ENCODE measurements at places on chromosomes 5 and 9.

- DNase-seq: no peak
Observed at GRCh38 chr5:18959535-18959934, 1028.5 kb downstream of the CDH18 start.

GRCh38 chr5:40551496-40552491 is 127.9 kb upstream of the PTGER4 start:
- no peak for DNase-seq

- no peak for DNase-seq
Observed at GRCh38 chr9:129458663-129459546, 162.0 kb downstream of the C9orf50 start.

DNA sequence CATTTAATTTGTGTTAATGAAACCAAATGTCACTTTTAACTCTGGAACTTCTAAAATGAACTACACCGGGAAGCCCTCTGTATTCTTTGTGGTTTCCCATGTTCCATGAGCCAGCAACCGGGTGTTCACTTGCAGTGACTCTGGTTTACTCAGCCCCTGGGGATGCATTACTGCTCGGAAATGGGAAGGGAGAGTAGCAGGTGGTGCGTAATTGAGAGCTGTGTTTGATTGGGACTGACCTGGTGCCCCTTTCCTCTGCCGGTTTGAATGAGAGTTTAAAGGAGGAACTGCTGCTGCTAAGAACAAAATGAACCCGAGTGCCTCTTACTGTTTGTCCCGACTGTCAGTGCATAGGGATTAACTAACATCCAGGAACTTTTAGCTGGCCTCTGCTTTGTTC is 100.1 kb upstream of the DHFR start:
- no peak for DNase-seq

GRCh38 chr5:15007646-15008045 is 136.1 kb upstream of the ANKH start:
- no peak for DNase-seq

- no peak for DNase-seq
Observed at GRCh38 chr5:140965905-140966292, 377 bp upstream of the PCDHAC2 start.

GRCh38 chr9:4009006-4009511 is 290.8 kb downstream of the GLIS3 start:
- no peak for DNase-seq

- DNase-seq: no peak
Observed at GRCh38 chr9:128642675-128643245, 13.9 kb downstream of the DYNC2I2 start.

DNA sequence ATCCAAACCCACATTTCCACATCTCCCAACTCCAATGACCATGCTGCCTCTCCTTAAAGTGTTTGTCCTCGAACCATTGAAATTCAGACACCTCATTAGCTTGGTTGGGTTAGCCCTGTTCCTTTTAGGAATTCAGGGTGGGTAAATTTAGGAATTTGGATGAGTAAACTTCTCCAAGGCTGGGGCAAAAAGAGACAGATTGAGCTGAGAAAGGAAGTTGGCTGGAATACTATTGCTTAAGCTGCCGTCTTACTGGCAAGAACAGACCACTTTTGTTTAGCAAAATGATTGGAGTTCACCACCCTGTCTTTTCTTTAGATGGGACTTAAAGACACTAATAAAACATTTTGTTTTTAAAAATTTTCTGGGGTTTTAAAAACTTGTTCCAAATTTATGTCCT is 143.6 kb upstream of the GDNF start:
- DNase-seq: no peak

DNA sequence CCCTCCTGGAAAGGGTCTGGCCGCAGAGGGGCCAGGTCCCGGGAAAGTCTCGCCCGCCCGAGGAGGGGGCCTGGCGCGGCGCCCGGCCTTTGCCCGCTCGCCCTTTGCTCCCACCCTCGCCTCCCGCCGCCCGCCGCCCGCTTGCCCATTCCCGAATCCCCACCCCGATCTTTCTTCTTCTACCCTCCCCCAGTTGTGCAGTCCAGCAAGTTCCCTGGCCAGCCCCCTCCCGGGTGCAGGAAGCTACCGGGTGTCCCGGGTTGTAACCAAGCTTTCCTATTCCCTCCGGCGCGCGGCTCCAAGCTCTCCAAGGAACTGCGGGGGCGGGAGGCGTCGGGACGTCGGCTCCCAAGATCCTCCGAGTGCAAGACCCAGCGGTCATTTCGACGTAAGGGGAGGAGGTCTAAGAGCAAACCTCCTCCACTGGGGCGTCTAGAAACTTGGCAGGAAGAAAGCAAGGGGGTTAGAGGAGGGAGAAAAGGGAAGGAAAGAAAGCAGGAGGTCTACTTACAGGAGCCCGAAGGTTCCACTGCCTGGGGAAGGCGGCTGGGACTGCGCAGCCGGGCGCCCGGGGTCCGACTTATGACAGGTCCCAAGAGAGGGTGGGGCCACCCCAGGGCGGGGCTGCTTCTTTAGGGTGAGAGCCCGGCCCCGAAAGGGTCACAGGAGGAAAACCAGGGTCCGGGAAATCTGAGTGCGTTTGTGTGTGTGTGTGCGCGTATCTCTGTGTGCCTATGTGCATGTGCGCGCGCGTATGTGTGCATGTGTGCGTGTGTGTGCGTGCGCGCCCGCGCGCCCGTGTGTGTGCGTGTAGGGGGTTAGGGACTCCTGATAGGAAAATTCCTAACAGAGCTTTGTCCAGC is at the start of gene PTGR1:
Gene PTGR1 (minus strand): TSS at position 556 of the 863 bp plus-strand sequence. CDS start 2,225 bp downstream, outside the sequence.
- DNase-seq: no peak

GRCh38 chr9:133729617-133730281 is 8.4 kb downstream of the SARDH start:
- no peak for DNase-seq

- DNase-seq: no peak
Observed at GRCh38 chr5:38069360-38069759, 189.0 kb upstream of the EGFLAM start.

DNA sequence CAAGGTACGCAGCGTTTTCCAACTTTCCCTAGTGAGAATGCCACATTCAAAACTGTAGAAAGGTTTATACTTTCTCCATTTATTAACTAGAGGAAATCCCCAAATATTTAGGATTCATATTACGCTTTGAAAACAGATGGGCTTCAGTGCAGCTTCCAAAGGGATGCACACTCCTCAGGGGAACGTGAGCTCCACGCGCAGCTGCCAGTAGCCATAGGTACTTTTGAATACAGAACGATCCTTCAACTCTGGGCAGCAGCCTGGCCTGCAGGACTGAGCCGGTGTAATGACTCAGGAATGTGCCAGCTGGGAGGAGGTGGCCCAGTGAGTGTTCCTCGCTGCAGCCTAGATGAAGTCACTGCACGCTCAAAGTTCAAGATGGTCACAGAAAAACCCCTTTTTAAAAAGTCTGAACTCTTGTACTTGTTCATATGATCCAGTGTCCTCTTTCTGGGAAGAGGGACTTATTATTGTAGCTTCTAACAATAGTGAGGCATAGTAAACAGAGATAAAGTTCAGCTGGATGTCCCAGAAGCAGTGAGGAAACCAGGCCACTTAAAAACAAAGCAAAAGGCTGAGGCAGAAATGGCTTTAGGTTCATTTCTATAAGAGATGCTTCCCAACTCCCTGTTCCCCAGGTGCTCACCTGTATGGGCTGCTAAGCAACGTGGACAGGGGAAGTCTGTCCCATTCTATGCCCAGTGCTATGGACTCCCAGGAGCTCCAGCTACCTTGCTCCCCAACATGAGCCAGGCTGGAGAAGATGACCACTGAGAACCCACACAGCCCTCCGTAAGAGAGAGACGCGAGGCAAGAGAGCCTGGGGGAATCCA is 130.0 kb downstream of the LHFPL2 start:
- DNase-seq: no peak

DNA sequence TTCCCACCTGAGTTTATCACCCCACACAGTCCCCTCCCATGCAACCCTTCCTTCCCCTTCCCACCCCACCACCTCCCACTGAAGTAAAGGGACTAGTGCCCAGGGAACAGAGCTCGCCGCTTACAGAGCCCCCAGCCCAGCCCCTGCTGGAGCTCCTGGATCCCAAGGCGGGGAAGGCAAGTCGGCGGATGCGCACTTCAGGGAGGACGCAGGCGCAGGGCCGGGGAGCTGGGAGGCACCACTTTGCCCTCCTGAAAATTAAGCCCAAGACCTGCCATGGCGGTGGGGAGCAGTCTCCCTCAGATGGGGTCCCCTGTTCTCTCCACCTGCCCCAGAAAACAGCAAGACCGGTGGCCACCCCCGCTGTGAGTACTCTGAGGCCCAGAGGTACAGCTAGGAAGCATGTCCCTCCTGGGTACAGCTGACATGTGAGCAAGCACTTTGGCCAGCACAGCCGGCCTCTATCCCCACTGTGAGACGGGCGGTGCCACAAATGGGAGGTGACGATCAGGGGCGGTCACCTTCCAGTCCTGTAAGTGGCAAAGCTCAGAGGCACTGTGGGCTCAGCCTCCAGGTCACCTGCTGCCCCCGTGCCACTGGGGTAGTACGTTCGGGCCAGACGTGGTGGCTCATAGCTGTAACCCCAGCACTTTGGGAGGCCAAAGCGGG is 45.9 kb downstream of the COL23A1 start:
- no peak for DNase-seq

DNA sequence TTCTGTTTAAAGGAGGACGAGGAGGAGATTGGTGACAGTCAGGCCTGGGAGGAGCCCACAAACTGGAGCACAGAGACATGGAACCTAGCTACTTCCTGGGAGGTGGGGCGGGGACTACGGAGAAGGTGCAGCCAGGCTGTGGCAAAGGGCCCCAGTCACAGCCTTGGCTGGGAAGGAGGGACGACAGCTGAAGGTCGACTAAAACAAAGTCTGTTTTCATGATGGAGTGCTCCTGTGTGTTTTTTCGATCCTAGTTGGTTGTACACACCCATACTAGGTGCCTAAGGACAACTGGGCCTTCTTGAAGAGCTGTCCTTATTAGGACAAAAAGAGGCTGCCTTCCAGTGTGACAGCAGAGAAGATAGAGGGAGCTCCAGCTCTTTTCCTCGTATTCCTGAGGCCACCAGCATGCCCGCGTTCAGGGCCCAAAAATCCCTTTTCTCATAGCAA is 2.9 kb downstream of the CCDC107 start:
- DNase-seq: no peak

GRCh38 chr5:136020001-136020382 is 8.8 kb upstream of the TGFBI start:
- DNase-seq: no peak

DNA sequence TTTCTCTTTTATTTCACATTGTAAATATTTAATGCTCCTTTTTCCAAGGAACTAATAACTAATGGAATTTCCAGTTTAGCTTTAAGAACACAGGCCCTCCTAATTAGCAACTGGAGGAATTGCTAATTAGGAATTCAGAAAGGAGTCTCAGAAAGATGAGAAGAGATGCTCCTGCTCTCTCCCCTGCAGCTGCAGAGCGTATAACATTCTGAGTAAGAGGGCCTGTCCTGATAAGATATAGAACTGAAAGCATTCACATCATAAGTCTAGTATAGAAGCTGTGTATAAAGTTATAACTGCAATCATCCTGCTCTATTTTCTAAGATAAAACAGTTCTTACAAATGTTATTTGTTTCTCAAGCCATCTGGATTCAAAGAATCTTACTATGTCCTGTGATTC is 83.2 kb downstream of the DTWD2 start:
- DNase-seq: no peak

GRCh38 chr5:158303275-158303674 is 444.3 kb upstream of the CLINT1 start:
- no peak for DNase-seq

DNA sequence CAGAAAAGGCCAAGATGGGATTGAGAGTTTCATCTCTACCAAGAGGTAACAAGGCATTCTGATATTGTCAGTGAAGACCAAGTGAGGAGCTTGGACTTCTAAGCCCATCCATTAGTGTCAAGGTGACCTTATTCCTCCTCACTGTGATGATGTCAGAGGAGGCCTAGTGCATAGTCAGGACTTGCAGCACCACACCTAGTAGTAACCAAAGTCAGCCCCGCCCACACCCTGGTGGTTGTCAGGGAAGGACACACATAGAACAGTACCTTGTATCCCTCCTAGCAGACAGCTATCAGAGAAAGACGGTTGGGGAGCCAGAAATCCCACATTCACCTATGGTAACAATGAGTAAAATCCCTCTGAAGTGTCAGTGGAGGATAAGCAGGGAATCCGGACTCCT is 111.7 kb downstream of the AP3B1 start:
- DNase-seq: no peak

DNA sequence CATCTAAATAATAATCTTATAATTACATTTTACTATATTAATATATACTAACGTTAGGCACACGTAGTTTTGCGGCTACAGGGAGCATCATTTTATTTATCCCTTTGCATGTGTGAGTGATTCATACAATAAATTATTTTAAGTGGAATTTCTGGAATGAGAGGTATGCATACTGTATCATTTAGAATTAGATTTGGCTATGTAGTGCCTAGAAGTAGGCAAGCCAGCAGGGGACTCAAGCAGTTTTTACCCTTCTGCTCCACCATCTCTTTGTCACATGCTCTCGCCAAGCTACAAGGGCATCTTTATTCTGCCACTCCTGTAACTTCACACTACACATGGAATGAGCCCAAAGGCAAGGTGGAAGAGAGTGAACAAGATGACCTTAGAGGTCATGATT is 60.8 kb downstream of the MEGF10 start:
- no peak for DNase-seq

GRCh38 chr5:149153751-149154610 is 12.7 kb downstream of the ABLIM3 start:
- DNase-seq: no peak

GRCh38 chr5:56088967-56089829 is 94.4 kb upstream of the IL6ST start:
- no peak for DNase-seq

GRCh38 chr9:37035648-37036370 is 1.7 kb upstream of the PAX5 start:
- no peak for DNase-seq

- DNase-seq: no peak
Observed at GRCh38 chr9:101514071-101514470, 19.6 kb upstream of the RNF20 start.

- DNase-seq: no peak
Observed at GRCh38 chr5:35852084-35852734, 4.5 kb upstream of the IL7R start.

DNA sequence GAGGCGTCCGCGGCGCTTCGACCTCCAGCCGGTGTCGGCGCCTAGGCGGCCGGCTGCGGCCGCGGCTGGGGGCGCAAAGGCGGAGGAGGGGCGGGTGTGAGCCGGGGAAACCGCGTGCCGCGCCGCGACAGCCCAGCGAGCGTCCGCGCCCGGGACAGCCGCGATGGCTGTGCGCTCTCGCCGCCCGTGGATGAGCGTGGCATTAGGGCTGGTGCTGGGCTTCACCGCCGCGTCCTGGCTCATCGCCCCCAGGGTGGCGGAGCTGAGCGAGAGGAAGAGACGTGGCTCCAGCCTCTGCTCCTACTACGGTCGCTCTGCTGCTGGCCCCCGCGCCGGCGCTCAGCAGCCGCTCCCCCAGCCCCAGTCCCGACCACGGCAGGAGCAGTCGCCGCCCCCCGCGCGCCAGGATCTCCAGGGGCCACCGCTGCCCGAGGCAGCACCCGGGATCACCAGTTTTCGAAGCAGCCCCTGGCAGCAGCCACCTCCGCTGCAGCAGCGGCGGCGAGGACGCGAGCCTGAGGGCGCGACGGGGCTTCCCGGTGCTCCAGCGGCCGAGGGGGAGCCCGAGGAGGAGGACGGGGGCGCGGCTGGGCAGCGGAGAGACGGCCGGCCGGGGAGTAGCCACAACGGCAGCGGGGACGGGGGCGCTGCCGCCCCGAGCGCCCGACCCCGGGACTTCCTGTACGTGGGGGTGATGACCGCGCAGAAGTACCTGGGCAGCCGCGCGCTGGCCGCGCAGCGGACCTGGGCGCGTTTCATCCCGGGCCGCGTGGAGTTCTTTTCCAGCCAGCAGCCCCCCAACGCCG is 605 bp downstream of the CHSY3 start:
- DNase-seq: no peak

GRCh38 chr5:133372293-133372937 is 239.9 kb downstream of the FSTL4 start:
- DNase-seq: no peak

- DNase-seq: no peak
Observed at GRCh38 chr9:93949694-93950449, 5.3 kb downstream of the BARX1 start.

Measured in activated CD8-positive, alpha-beta memory T cell treated with anti-CD3 and anti-CD28 coated beads for 4 hours (primary cell).